Activated naive CD8-positive, alpha-beta T cell treated with anti-CD3 and anti-CD28 coated beads, Interleukin-2, amount 50 U/mL, for 24 hours (primary cell): ENCODE measurements at places on chromosomes 7 and 10.

DNA sequence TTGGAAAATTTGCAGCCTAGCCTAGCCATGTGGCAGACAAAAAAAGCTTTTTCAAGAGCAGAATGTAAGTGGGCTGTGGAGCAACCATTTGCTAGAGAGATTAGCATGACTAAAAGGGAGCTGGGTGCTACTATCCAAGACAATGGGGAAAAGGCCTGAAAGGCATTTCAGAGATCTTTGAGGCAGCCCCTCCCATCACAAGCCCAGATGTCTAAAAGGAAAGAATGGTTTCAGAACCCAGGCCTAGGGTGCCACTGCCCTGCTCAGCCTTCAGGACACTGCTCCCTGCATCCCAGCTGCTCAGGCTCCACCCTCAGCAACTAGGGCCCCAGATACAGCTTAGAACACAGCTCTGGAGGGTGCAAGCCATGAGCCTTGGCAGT, 24.7 kb downstream of the PNLIPRP3 start:
- DNase-seq = no peak

- no peak for DNase-seq
Measured at GRCh38 chr7:35908331-35909216, 107.7 kb downstream of the SEPTIN7 start.

DNA sequence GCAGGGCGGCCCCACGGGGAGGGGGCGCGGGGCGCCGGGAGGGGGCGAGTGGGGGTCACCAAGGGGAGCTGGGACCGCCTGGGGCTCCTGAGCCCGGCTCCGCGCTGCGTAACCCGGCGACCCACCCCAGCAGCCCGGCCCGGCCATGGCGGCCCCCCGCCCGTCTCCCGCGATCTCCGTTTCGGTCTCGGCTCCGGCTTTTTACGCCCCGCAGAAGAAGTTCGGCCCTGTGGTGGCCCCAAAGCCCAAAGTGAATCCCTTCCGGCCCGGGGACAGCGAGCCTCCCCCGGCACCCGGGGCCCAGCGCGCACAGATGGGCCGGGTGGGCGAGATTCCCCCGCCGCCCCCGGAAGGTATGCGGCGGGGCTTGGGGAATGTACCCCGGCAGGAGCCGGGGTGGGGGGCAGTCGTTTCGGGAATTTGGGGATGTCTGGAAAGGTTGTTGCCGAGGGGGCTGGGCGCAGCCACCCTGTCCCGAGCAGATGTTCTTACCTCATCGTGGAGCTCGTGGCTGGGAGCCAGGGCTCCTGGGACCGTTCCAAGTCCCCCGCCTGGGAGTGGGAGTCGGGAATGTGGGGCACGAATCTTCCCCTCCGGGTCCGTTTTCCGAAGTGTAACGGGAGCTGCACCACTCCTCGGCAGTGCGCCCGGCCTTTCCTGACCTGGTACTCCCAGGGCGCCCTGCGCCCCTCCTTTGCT, 431 bp downstream of the ZYX start:
- DNase-seq = no peak

DNA sequence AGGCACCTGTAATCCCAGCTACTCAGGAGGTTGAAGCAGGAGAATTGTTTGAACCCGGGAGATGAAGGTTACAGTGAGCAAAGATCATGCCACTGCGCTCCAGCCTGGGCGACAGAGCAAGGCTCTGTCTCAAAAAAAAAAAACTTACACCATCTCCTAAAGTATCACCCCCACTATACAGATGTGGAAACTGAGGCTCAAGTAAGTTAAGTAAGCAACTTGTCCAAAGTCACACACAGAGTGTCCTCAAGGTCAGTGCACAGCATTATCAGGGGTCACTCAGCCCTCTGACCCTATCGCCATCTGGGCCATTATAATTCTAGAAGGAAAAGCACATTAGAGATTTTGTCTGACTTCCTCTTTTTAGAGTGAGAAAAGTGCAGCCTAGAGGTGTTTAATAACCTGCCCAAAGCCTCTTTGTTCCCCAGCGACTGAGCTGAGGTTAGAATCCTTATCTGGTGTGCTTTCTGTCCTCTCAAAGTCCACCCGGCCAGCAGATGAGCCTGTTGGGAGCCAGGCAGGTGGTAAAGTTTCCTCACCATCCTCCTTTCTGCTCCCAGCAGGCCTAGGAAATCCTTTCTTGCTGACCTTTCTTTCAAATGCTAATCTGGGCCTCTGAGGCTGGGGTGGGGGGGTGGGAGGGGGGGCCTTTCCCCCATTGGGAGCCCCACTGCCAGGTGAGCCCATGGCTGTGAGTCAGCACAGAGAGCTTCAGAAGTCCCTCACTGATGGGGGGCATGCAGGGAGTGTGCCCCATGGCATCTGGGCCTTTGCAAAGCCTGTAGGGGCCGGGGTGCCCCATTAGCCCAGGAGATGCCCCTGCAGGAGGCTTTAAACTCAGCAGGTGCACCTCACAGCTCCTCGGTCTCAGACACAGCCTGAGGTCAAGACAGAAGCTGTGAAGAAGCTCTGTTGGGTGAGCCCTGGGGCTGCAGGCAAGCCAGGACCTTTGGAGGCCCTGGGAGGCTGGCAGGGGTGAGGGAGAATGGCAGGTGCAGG, 12.0 kb upstream of the KCNMA1 start:
- no peak for DNase-seq

DNA sequence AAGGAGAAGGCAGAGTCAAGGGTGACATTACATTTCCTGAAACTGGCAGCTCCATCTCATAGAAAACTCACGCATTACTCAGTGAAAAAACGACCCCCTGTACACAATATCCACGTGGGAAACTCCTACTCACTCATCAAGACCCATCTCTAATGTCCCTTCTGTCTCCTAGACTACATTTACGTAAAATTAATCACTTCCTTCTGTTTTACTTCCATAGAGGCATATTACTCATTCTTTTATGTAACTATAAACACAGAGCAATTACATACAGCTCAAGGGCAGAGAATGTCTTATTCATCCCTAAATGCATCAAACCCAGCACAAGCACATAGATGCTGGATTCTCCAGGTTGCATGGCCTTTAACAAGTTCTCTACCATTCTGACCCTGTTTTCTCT, 281.8 kb downstream of the KCNMA1 start:
- no peak for DNase-seq

GRCh38 chr7:121195874-121196273, 132.9 kb upstream of the WNT16 start:
- DNase-seq = no peak

- DNase-seq = peak; percentile 52
Measured at GRCh38 chr10:96043893-96044715, 721 bp downstream of the CCNJ start.

- DNase-seq = no peak
Measured at GRCh38 chr7:116940689-116941370, 12.5 kb upstream of the ST7 start.

GRCh38 chr7:30974605-30975255, 11.0 kb downstream of the GHRHR start:
- DNase-seq = peak; percentile 65

DNA sequence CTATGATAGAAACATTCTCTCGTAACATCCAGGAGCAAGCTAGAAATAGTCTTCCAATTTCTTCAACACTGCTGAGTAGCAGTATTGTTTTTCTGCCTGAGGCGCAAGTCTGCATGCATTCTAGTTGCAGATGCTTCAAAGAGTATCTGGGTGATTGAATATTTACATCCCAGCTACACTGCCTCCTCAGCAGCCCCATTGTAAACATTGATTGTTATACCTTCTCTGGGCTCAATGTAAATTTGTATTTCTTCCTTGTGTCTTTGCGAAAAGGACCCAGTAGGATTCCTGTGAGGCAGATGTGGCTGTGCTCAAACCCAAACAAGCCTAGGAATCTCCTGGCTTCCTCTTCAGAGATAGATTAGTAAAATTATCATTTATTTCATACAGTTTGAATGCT, 320.7 kb downstream of the CDC14C start:
- DNase-seq = no peak

DNA sequence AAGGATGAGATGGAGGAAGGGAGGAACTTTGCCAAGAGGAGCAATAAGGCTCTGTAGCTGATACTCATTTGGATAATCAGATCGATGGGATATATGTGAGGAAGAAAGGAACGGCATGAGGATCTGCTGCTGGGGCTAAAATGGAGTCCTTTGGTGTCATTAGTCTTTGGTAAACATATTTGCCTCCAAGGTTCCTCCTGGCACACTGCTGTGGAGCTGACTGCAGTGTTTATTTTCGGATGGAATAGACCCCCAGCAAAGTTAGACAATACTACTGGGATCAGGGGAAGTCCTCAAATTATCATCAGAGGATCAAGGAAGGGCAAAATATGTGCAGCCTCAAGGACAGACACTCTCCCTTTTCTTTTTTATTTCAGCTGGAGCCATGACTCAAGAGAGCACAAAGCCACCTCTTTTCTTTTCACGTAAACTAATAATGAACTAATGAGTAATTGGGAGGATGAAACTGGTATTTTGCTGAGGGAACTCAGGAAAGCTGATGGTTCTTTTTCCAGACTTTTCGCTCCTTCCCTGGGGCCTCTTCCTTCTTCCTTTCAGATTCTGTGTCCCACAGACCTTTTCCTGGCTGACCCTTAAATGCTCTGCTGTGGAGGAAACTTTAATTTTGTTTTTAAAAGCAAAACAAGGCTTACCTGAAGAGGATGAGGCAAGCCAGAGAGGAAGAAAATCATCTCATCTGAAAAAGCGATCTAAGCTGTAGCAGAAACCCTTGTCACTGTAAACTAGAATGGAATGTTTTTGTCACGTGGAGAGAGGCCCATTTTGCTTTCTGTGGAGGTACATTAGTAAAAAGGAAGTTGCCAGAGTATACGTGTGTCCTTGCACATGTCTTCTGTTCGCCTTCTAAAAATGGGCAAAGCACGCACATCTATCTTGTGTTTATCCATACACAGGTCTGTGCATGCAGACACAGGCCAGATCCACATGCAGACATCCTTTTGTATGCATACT, 33.3 kb downstream of the LRMDA start:
- DNase-seq = no peak

DNA sequence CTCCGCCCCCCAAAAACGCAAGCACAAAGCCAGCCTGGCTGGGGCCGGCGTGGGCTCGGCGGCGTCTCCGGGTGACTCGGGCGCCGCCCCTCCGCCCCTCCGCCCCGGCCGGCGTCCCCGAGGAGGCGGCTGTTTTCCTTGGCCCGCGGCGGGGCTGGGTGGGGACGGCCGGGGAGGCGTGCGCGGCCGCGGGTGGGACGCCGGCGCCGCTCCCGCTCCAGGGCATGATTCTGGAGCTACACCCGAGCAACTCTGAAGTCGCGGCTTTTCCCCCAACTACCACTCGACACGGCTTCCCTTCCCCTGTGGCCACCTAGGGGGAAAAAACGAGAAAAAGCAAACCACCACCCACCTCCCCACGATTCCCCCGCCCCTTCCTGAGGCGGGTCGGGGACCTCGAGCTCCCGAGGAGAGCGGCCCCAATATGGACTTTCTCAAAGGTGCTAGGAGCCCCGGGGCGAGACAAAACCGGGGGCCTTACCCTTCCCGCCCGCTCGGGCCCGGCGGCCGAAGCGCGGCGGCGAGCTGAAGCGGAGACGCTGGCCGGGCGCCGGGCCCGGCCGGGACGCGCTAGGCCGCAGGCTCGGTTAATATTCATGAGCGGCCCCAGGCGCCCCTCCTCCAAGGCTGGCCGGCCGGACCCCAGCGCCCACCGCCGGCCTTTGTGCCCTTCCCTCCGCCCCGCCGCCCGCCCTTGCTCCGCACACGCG, 856 bp downstream of the ARHGAP21 start:
- DNase-seq = peak; percentile 60

DNA sequence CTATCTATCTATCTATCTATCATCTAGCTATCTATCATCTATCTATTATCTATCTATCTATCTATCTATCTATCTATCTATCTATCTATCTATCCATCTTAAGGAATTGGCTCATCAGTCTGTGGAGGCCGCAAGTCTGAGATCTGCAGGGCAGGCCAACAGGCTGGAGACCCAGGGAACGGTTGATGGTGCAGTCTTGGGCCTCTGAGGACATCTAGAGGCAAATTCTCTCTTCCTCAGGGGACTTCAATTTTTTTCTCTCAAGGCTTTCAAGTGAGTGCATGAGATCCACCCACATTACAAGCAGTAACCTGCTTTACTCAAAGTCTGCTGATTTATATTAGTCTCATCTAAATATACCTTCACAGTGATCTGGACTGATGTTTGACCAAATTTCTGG, 197.0 kb downstream of the GLRX3 start:
- no peak for DNase-seq

DNA sequence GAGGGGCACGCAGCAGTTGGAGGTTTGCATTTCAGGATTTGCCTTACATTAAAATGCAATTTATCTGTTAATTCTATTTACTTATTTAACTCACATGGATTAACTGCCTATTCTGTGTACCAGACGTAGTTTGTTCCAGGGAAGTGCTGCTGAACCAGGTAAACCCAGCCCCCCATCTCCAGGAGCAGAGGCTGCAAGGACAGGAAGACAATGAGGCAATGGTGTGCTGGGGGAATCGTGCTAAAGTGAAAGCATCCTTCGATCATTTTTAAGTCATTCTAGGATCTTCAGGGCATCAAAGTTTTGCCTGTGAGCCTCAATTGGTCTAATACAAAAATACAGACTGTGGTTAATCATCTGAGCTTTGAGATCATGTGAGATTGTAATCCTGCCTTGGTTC, 166.4 kb downstream of the DNAJB6 start:
- no peak for DNase-seq

DNA sequence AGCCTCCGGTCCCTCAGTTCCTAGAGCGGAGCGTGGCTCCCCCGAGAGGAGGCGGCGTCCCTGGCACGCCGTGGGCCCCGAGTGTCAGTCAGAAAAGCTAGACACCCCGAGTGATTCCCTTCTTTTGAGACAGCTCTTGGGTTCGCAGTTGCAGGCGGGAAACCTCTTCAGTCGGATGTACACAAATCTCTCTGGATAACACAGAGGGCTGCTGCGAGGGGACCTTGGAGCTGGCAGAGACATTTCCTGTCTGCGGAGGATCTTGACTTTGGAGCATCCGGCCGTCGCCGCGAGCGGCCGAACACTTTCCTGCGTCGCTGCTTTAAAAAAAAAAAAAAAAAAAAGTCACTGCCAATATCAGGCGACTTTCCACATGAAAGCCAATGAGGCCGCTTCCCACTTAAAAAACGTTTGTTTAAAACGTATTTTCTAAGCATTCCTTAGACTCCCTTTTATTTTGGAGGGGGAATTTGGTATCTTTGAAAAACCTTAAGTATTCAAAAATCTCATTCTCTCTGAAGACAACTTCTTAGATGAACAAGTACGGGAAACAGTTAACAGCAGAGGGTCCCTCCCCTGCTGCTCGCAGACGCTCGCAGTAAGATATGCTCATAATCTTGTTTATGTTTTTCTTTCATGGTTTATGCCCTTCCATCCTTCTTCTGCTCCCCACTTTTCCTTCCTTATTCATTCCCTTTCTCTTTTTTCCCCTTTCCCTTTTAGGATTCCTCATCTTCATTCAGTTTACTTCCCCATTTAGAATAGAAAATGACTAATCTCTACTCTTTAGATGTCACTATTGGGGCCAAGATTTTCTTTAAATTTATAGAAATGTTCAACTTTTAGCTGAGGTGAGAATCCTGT, 10.0 kb downstream of the HHEX start:
- DNase-seq = peak; percentile 47
